ENCODE measurements at places on chromosomes 7 and 10.

GRCh38 chr10:97914837-97915211 lies 65.2 kb downstream of the GOLGA7B start:
- DNase-seq, result peak; percentile 46

GRCh38 chr10:62853710-62854109 lies 37.5 kb upstream of the EGR2 start:
- DNase-seq, result no peak

DNA sequence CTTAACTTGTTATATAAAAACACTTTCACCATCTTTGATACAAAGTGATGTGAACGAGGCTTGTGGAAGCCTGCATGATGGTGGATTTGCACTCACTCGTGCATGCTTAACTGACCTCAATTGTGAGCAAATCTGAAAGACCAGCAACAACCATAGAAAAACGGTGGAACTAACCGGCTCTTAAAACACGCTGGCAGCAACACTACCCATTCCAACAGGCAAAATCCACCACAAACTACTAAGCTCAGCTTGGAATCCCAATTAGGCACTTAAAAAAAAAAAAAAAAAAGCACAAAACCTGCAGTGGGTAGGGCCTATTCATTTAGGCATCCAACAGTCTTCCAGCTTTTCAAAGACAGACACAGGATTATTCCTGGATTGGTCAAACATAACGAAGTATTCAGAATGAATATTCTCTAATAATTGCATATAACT lies 1.8 kb downstream of the GDI2 start:
- DNase-seq, result no peak

GRCh38 chr7:69412331-69413146 lies 185.7 kb upstream of the AUTS2 start:
- DNase-seq, result no peak

DNA sequence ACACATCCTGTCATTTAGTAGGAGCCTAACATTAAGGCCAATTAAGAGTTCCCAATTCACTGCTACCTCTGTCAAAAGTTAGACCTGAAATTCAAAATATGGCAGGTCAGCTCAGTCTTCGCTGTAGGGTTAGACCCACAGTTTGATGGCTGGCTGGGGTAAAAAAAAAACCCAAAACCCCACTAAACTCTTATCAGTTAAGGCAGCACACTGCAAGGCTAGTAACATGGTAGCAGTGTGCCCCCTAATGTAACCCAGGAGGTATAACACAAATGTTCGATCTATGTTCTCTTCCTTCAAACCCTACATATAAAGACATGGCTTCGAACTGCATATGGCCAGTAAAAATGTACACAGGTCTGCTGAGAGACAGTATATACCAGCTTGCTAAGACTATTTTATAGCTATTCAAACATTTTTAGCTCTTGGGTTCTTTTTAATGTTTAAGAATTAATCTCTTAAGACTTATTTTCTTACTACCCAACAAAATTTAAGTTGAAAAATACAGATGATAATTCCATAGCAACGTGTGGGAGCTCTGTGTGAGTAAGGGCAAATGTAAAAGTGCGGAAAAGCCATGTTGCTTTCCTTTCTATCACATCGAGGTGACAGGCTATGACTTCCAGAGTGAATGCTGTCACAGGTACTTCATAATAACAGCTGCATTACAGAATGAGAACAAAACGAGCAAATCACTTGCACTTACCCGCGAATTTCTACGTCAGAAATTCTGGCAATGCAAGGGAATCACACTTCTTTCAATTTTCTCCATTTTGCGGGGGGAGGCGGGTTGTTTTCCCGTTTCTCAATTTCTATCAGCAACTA lies 168.4 kb upstream of the IMMP2L start:
- DNase-seq, result no peak

DNA sequence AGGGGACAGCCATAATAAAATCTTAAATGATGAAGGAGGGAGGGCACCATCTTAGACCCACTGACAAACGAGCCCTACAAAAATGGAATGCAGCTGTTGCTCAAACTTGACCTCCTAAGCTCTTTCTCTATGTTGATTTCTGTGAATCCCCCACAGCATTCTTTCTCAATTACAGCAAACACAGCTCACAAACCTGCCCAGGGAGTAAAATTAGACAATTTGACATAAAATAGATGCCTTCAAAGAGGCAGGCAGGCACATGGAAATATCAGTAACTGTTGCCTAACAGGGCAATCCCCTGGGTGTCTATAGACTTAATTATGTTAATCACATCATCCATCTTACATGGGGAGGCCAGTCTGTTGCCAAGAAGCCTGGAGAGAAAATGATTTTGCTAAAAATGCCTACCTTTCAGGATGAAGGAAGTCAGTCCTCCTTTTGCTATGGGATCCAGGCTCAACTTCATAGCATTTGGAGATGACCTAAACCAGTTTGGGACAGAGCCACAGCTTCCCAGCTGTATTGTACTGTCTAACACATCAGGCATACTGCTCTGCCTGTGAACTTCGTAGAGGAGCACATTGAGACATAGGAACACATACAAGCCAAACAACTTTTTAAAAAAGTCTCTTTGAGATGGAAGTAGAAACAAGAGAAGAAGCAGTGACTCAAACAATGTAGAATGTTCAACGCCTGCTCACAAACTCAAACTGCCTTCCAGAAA lies 1177.4 kb downstream of the SORCS1 start:
- no peak for DNase-seq

- no peak for DNase-seq
Measured at GRCh38 chr7:105205592-105206237, 183.0 kb downstream of the SRPK2 start.

GRCh38 chr10:58868736-58869435 lies 307.6 kb upstream of the PHYHIPL start:
- DNase-seq, result no peak

DNA sequence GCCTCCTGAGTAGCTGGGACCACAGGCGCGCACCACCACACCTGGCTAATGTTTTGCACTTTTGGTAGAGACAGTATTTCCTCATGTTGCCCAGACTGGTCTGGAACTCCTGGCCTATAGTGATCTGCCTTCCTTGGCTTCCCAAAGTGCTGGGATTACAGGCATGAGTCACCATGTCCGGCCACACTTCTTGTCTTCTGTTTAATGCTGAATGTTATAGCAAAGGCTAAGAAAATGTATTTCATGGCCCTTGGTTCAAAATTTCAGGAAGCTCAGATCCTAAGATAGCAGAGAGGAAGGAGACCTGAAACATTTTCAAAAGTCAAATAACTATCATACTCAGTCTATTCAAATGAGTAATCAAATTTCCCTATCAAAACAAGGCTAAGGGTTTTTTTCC lies 229.6 kb downstream of the BAMBI start:
- no peak for DNase-seq

DNA sequence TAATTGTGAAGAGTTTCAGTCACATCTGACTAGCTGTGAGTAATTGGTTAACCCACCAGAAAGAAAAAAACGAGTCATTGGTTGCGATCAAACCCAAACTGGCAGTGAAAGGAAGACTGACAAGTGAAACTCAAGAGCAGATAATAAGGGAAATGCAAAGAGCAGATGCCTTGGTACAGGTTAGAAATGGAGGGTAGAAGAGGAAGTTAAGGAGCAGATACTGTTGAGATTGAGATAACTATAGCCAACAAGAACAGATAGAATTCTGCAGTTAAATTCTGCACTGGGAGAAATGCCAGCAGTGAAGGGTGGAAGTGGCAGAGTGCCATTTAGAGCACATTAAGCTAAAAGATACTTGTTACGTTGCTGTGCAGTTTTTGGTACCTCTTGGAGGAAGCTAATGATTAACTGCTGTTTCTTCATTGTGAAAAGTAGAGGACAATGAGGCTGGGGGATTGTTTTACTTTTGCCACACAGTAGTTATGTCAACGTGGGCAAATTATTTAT lies 65.8 kb downstream of the CDK13 start:
- no peak for DNase-seq

DNA sequence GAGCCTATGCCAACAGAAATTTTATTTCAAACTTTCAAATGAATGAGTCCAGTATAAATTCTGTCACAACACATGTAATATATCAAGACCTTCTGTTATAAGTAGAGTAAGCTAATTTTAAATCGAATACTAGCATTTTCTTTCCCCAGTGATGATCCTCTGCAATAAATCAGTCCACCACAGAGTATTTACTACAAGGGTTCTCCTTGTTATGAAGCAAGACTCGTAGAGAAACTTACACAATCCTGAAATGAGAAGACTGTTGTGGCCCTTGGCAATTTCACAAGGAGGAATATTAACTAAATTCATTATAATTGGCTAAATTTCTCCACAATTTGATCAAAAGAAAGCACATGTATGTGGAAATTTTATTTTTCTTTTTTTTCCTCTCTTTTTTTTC lies 312.4 kb upstream of the DGKB start:
- no peak for DNase-seq

- DNase-seq, result peak; percentile 23
Measured at GRCh38 chr7:141533149-141533949, 17.9 kb upstream of the AGK start.

- no peak for DNase-seq
Measured at GRCh38 chr7:75559976-75560365, 67.9 kb downstream of the SPDYE5 start.

- DNase-seq, result no peak
Measured at GRCh38 chr7:35581605-35582210, 113.2 kb downstream of the HERPUD2 start.

DNA sequence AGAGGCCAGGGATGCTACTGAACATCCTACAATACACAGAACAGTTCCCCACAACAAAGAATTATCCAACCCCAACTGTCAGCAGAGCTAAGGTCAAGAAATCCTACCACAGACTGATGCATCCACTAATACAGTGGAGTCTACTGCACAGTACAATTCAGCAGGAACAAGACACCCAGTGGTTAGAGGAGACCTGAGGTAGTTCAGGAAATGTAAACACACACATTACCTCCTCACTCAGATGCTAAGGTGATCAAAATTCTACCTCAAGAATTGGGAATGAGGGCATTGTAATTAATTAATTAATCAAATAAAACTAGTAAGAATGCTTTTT lies 91.4 kb downstream of the ZFAND4 start:
- no peak for DNase-seq

- DNase-seq, result no peak
Measured at GRCh38 chr7:115724400-115725056, 306.0 kb downstream of the TFEC start.

DNA sequence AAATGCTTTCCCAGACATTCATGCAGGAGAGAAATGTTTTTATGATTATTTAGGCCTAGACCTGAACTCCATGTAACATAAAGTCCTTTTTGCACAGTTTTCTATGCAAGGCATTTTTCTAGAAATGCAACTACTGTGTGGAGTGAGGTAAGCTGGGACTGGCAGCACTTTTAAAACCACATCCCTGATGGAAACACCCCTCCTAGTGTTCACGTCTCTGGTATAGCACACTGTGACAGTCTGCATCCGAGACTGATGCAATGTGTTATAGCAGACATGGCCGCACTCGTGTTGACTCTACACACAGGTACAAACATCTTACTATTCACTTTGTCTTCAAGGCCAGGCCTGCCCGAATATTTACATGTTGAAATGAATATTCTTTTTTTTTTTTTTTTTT lies 19.3 kb upstream of the ERCC6 start:
- DNase-seq, result no peak

DNA sequence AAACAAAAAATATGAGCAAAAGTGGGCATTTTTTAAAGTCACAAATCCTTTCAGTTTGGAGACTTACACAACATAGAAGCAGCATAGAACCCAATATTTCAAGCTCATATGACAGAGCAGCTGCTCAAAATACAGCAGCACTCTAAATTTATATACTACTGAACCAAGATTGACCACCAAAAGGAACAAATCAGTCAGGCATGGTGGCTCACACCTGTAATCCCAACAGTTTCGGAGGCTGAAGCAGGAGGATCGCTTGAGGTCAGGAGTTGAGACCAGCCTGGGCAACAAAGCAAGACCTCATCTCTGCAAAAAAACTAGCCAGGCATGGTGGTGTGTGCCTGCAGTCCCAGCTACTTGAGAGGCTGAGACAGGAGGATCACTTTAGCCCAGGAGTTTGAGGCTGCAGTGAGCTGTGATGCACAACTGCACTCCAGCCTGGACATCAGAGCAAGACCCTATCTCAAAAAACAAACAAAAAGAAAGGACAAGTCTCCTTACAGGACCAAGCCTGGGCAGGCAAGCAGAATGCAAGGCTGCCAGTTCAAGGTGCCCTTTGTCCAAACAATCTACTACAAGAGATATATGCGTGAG lies 40.0 kb downstream of the PARD3 start:
- DNase-seq, result no peak

GRCh38 chr10:72692994-72693781 lies 1.2 kb downstream of the MCU start:
- no peak for DNase-seq

GRCh38 chr10:79452174-79452611 lies 6.8 kb upstream of the ZCCHC24 start:
- no peak for DNase-seq

DNA sequence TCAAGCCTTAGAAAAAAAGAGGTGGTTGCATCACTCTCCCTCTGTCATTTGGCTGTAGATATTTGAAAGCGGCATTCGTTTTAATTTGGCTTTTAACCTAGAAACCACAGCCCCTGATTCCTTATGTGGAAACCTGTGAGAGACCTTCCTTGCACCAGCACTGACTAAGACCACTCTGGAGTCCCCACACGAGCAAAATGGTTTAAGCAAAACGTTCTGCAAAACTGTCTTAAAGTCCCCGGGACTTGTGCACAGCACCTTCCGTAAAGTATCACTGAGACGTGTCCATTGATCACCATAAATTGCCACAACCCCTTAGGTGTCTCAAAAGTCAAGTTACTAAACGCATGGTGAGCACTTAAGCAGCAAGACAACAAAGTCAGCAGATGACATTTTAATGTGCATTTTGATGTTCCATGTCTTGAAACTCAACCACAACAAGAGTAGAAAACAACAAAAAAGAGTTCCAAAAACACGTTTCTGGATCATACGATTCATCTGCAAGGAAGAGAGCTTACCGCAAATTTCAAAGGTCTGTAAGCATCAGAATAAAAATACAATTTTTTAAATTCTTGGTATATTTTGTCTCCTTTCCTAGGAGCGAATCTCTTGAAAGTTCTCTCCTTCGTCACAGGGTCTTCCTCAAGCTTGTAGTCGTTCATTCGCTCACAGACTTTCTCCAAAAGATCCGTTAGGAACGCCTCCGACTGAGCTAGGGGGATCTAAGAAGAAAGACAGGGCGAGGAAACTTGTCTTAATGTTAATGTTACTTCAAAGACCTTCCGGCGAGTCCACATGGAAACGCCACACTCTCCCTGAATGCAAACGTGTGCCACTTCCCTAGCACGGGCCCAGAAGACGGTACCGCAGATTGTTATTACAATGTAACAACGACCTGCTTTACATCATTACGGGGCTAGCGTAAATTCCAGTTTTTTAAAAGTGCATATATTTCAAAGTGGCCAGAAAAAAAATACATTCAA lies 37.7 kb downstream of the CNPY1 start:
- no peak for DNase-seq

DNA sequence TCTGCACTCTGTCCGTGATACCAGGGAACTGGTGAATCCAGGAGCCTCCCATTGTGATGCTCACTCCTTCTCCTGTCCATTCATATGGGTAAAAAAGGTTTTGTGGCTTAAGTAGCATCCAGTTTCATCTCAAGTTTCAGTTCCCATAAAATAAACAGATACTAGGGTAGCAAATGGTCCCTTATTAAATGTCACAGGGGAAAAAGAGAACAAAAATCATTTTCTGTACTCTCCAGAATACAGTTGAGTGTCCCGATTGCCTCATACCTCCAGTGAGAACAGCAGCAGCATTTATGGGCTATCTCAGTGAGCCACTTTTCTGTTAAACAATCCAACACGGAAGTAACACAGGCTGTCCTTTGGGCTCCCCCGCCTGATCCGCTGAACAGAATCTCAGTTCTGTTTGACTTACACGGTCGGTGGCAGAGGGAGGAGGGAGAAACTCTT lies 179.6 kb downstream of the CELF2 start:
- DNase-seq, result no peak

All from activated T-helper 1 cell treated with Interleukin-2 at 50 U/mL for 16 hours (primary cell).